ENCODE measurements at places on chromosomes 1 and 21.

DNA sequence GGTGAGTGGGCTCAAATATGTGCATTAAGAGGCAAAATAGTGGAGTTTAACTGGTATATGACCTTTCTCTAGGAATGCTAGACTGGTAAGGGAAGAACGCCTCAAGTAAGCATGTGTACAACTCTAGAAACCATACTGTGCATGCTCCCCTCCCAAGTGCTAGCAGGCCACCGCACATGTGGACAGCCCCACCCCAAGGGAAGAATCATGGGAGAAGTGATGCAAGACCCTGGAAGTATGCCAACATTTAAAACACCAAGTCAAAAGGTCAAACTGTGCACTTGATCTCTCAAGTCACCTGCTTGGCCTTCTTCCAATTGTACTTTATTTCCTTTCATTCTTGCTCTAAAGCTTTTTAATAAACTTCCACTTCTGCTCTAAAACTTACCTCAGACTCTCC is 120.4 kb downstream of the WDR3 start:
- DNase-seq: no peak

GRCh38 chr1:37239225-37239740 is 205.0 kb upstream of the GRIK3 start:
- no peak for DNase-seq

DNA sequence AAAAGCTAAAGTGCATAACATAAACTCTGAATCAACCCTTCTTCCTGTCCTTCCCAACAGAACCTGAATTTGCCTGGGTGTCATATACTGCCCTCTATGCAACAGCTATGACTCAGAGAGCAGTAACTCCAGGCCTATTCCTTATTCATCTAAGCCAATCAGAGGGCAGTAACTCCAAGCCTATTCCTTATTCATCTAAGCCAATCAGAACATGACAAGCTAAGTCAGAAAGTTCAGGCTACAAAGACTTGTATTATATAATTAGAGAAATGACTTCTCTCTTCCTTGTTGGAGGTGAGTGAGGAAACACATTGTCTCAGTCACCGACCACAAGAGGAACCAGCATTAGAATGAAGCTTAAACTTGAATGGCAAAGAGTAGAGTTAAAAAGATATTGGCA is 26.2 kb upstream of the TADA1 start:
- no peak for DNase-seq

GRCh38 chr1:72283307-72284083 is 1.2 kb upstream of the NEGR1 start:
- no peak for DNase-seq

DNA sequence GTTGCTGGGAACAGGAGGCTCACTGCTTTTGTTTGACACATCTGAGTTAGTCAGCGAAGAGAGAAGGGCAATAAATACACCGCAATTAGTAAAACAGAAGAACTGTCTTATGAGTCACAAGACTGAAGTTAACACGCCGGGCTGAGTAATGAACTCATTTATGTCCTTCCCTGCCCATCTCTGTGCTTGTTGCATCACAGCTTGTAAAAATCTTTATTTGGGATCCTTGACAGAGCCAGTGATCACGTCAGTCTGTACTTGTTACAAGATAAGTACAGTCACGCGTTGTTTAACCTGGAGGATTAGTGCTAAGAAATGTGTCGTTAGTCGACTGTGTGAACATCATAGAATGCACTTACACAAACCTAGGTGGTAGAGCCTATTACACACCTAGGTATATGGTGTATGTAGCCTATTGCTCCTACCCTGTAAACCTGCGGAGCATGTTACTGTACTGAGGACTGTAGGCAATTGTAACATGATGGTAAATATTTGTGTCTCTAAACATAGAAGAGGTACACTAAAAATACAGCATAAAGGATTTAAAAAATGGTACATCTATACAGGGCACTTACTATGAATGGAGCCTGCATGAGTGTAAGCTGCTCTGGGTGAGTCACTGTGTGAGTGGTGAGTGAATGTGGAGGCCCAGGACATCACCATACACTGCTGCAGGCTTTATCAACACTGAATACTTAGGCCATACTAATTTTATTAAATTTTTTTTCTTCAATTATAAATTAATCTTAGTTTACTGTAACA is 272.2 kb downstream of the TNR start:
- no peak for DNase-seq

- peak; percentile 31 for DNase-seq
Measured at GRCh38 chr1:24526940-24527542, 24.4 kb downstream of the RCAN3 start.
